ENCODE measurements at places on chromosomes 6 and 20.

DNA sequence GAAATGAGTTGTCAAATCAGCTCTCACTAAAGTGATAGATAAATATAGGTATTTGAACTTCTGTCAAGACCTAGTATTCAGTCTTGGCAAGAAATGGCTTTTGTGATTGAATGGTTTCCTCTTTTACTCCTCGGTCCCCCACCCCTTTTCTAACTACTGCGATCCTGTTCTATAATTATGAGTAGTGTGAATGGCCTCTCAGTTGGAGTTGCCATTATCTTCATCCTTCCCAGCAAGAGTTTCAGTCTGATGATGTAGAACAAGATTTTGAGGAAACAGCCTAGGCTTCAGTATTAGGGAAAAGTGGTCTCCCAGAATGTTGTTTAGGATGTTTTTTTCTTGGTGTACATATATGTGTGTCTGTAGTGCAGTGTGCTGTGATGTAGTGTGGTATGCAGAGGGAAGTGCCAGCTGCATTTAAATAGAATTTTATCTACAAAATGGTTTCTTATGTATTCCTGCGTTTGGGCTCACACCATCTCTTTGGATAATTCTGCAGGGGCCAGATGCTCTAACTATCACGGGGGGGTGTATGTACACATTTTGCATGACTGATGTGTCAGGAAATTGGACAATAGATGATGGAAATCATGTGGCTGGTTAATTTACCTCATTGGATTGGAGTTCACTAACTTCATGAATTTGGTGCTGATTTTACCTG is 180.1 kb upstream of the MMS22L start:
- DNase-seq, result no peak

- DNase-seq, result no peak
Measured at GRCh38 chr6:52176550-52176949, 9.6 kb upstream of the IL17A start.

DNA sequence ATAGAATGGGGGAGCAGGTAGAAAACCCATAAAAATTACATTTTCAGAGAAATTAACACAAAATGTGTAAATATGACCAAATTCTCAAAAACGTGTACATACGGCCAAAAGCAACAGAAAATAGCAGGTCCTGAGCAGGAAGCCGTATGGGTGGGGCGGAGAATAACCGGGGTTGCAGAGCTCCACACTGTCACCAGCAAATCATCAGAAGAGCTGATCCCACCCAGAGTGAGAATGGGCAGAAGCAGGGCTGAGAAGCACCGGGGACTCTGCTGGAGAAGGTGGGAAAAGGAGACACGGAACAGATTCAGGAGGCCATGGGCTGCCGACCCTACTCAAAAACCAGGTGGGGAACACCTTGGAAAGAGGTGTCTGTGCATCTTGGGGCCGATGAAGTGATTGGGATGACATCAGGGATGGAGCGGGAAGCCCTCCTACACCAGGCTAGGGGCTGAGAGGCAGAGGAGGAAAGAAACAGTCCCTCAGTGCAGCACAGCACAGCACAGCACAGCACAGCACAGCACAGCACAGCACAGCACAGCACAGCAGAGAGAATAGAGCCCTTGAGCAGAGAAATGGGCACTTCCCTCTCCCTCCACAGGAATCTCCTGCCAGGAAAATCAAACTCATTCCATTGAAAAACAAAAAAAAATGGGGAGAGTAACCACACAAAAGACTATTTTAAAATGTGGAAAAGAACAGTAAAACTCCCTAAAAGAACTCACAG is 22.3 kb downstream of the STX7 start:
- DNase-seq, result no peak

DNA sequence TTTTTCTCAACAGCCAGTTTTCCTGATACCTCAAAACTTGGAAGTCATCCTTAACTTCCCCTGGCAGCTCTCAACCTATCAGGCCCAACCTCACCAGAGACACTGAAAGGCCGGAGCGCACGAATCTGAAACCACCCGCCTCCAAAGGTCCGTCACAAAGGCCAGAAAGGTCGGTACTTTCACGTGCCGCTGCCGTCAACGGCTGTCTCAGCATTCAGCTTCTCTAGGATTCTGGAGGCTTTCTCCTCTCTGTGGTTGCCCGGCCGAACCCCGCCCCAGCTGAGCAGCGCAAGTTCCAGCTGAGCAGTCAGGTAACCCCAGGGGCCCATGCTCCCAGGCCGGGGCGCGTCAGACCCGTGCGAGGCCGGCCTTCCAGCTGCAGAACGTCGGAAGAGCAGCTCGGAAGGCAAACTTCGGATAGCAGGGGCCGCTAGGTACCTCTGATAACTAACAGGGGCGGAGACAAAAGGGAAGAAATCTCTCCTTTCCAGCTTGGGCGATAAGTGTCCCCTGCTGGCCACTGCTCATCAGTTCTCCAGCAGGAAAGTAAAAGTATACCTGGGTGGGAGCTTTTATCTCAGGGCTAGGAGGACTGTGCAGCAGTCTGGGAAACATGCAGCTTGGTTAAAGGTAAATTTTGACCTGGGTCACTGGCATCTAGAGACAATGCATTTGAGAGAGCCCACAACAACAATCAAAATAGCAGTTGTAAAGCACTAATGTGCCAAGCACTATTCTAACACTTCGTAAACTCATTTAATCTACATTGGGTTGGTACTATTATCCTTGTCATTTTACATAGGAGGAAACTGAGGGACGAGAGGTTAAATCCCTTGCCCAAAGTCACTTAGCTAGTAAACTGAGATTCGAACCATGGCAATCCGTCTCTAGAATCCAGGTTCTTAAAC is 16.1 kb downstream of the ZSCAN12 start:
- DNase-seq, result peak; percentile 25

GRCh38 chr6:2557181-2557720 is 193.5 kb downstream of the MYLK4 start:
- DNase-seq, result no peak

GRCh38 chr20:18524646-18525045 is 16.9 kb downstream of the SEC23B start:
- no peak for DNase-seq

DNA sequence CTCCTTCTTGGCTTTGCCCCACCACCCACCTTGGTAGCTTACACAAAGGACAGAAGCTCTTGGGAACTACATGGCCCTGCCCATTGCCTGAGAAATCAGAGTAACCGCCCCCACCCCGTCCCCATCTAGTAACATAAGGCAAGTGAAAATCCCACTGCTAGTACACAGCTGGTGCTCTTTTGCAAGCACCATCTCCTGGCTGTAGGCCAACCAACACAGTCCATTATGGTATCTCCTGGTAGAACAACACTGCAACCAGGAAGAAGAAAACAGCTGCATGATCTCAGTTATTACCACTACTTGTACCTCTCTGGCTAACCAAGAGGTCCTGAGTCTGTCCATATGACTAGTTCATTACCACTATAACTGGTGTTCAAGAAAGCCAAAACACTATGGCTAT is 841.1 kb upstream of the MANEA start:
- no peak for DNase-seq

DNA sequence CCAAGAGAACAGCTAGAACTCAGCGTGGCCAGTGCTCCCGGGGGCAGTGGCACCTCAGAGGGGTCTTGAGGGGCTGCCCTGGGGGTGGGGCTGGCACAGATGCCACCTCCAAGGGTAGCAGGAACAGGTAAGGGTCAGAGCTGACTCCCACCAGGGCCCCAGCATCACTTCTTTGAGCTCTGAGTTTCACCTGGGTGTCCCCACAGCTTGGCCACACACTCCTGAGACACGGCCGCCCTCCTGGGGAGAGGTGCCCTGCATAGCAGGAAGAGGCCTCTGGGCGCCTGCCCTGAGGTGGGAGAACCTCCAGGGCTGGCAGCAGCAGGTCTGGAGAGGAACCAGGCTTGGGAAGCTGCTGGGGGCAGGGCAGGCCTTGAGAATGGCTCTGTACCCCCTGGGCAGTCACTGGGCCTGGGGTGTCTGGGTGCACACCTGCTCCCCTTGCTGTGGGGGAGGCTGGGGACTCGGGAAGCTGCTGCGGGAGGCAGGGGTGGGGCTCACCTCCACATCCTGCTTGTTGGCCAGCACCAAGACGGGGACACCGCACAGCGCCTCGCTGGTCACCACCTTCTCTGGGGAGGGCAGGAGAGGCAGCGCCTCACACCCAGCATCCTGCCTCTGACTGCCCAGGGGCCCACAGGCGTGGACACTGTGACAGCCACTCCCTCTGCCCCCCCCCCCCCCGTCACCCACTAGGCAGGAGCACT is 5.0 kb downstream of the TNFRSF6B start:
- DNase-seq, result no peak

GRCh38 chr20:58229198-58229798 is 845 bp upstream of the ANKRD60 start:
- no peak for DNase-seq

- DNase-seq, result no peak
Measured at GRCh38 chr6:153942361-153942760, 96.7 kb upstream of the OPRM1 start.

DNA sequence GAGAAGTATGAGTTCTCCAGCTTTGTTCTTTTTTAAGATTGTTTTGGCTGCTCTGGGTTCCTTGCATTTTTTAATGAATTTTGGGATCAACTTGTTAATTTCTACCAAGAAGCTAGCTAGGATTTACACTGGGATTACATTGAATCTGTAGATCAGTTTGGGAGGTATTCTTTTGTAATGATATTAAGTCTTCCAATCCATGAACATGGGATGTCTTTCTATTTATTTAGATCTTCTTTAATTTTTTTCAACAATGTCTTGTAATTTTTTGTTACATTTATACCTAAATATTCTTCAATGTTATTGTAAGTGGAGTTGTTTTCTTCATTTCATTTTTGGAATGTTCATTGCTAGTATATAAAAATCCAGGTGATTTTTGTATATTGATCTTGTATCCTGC is 12.5 kb downstream of the PRIM2 start:
- DNase-seq, result no peak

GRCh38 chr20:34945315-34946077 is 10.1 kb downstream of the GSS start:
- DNase-seq, result no peak

- no peak for DNase-seq
Measured at GRCh38 chr6:54156650-54157250, 45.5 kb downstream of the MLIP start.

GRCh38 chr6:15404685-15404980 is 158.8 kb downstream of the JARID2 start:
- DNase-seq, result no peak

DNA sequence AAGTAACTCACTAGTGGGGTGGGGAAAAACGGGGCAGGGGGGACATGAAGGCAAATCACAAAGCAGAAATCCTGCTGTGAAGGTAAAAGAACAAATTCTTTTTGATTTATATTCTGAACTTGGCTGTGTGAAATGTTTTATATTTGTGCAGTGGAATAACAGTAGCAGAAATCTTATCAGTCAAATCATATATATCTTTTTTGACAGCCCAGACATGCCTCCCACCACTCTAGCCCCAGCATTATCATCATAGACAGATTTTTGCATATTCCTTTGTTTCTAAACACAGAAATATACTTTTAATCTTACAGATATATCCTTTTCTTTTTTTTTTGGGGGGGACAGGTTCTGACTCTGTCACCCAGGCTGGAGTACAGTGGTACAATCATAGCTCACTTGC is 97.4 kb downstream of the PREP start:
- no peak for DNase-seq

DNA sequence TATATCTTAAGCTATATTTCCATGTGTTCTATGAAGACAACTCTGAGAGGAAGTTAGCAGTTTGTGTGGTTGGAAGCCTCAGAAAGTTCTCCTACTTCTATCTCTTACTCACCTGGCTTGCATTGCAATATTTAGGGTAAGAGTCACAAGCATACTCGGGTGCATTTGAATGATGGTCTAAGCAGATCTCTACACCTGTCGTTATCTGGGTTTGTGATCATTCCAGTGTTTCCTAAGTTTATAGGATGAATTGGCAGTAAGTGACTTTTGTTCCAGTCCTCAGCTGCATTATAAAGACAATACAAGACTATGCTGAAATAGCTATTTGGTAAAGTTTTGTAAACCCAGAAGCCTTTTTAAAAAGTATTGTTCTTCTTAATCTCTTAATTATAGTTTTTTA is 36.9 kb downstream of the CBFA2T2 start:
- no peak for DNase-seq

DNA sequence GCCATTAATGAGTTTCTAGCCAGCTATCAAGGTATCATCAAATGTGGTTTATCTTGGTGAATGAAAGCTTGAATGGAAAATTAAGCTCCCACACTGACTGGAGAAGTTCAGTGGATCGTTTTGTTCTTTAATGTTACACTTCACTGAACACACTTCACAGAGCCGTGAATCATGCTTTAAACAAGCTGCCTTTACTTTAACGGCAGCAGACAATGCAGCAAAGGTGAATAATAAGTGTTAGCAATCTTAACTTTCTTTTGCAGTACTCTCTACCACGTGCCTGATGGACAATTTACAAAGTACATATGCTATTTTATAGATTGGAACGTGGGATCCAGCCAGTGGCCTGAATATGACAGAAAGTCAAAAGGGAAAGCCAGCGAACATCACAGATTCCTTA is 424.5 kb downstream of the GRIK2 start:
- DNase-seq, result no peak

- no peak for DNase-seq
Measured at GRCh38 chr20:2026004-2026403, 32.1 kb upstream of the PDYN start.

DNA sequence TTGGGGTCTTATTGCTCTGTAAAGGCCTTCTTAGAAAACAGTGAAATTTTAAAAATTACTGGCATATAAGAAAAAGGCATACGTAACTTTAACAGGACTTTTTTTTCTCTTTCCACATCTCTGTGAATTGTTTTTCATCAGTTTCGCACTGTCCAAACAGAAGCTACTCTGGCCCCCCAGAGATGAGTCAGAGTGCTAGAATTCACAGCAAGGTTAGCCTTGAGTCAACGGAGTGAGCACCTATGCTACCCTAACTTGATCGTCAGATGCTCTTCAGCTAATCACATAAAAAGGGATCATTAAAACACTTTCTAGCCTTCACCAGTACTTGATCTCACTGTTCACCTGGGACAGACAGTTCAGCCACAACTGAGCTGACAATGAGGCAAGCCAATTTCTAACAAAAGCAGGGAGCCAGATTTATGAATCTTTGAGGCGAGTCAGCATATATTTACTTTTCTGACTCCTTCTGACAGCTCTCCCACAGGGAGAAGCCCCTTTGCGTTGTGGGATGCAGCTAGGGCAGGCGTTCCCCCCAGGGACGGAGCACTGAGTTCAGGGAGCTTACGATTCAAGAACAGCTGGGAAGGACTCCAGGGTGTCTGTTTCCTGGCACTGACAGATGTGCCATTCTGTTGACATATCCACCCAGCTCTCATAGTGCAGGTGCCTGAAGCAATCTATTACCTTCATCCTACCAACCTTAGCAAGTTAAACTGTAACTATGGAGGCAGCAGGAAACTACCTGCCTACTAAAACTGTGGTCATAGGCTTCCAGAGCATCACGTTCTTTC is 46.4 kb upstream of the SPDEF start:
- DNase-seq, result no peak

Measured in stimulated activated CD8-positive, alpha-beta memory T cell treated with anti-CD3 and anti-CD28 coated beads, Interleukin-7, amount 100 ng/mL, for 4 hours (primary cell).